Hematopoietic multipotent progenitor cell treated with erythropoietin and hydrocortisone succinate and interleukin-3 and kit ligand, for 6 days (in vitro differentiated cells): ENCODE measurements at places on chromosomes 3 and 15.

DNA sequence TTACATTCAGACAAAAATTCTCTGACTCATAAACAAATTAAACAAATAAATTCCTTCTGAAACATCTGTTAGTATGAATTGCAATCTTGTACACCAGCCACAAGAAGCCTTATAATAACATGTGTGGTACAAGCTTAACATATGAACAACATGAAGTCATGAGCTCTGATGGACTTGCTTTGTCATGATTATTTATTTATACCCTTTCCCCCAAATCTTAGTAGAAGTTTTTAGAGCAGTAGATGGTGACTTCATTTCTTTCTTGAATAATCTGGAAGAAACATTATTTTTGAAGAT is 633.4 kb downstream of the EPHA3 start:
- DNase-seq = no peak

DNA sequence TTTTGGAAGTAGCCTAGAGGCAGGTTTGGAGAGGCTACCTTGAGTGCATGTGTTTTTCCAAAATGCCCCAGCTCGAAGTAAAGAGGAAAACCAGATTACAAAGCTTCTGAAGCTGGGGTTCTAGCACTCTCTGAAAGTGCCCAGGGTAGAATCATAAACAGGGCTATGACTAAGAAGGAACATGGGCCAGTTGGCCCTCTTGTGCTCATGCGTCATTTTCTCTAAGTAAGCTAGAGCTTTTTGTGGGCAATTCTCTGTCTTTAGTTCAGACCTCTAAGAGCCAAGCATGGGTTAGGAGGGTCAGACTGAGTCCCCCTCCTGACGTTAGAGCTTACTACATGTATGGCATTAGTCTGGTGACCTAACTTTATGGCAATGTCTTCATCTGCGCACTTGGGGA is 129.5 kb upstream of the UMPS start:
- no peak for DNase-seq

GRCh38 chr3:108062051-108062450 is 28.8 kb downstream of the CD47 start:
- DNase-seq = peak; percentile 69

- DNase-seq = no peak
These were observed 44.6 kb upstream of the SPATA12 start for GRCh38 chr3:57015912-57016311.

GRCh38 chr15:89203705-89204273 is 17.6 kb downstream of the RLBP1 start:
- peak; percentile 12 for DNase-seq

- DNase-seq = no peak
These were observed 137.9 kb downstream of the SSR3 start for GRCh38 chr3:156416846-156417558.

- peak; percentile 25 for DNase-seq
These were observed 18.8 kb upstream of the CFAP161 start for GRCh38 chr15:81115054-81115939.

DNA sequence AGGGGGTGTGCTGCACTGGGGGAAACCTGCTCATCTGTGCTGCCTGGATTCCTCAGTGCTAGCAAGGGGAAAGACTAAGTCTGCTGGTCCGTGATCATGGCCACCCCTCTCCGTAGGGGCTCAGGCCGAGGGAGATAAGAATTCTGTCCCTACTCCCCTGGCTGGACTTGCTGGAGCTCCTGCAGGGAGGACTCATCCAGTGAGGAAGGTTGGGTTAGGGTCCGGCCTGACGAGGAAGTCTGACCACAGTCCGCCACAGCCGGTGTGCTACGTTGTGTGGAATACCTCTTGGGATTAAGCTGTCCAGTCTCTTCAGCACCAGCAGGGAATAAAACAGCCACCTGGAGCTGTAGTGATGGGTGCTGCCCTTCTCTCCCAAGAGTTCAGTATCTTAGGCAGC is 1309.1 kb upstream of the CADM2 start:
- DNase-seq = no peak

DNA sequence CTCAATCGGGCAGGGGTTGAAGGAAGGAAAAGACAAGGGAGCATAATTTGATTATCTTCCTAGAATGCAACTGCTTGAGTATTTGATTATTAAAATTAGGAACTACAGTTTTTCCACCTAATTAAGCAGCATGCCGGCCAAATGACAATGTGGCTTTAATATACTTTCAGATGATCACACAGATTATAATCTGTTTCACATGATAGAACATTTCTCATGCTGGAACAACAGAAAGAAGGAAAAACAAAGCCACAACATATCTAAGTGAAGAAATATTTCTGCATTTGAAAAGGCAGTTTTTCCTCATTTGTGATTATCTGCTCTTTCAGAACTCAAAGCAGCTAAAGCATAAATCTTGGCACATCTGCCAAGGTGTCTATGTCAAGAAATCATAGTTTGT is 82.7 kb downstream of the STRIT1 start:
- DNase-seq = no peak

- no peak for DNase-seq
These were observed 4.9 kb downstream of the TM2D3 start for GRCh38 chr15:101647251-101647650.

DNA sequence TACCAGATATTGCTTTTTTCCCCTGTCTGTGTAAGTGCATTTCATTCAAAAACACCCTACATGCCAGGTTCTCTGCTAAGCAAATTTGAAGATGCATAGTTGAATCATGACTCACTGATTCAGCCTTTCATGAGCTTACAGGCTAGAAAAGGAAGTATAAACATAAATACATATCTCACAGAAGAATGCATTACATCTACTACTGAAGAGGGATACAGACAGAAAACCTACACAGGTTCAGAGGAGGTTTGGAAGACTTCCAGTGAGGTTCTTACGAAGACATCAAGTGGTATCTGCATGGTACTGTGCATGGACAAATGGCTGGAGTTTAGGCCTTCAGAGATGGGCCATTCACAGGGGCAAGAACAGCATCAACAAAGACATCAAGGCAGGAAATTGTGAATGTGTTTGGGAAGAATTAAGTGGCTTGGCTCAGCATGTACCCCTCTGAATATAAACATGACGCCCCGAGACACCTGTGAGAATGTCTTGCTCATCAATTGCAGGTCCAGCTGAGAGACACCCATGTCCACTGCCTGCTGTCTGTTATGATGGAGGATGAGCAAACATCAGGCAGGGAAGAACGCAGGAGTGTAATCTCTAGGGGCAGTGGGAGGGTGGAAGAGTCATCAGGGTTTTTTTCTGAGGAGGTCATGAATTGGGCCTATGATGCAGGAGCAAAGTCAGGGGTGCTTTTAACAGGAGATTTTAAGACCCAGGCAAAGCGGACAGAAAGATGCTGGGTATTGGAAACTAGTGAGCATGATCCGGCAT is 105.1 kb upstream of the GALNT15 start:
- no peak for DNase-seq

DNA sequence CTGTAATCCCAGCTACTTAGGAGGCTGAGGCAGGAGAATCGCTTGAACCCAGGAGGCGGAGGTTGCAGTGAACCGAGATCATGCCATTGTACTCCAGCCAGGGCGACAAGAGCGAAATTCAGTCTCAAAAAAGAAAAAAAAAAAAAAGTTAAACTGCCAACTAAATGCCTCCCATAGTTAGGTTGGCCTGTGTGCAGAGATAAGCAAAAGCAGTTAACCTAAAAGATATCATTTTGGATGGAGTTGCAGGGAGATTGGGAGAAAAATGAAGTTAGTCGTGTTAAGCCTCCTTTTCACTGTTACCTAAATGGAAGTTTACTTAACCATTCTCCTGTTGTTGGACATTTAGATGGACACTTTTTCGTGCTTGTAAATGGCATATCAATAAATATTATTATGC is 11.4 kb upstream of the FETUB start:
- peak; percentile 81 for DNase-seq

GRCh38 chr3:11845651-11846050 is 1.0 kb downstream of the TAMM41 start:
- peak; percentile 61 for DNase-seq

GRCh38 chr3:128290484-128290883 is 137.2 kb downstream of the EEFSEC start:
- DNase-seq = no peak

DNA sequence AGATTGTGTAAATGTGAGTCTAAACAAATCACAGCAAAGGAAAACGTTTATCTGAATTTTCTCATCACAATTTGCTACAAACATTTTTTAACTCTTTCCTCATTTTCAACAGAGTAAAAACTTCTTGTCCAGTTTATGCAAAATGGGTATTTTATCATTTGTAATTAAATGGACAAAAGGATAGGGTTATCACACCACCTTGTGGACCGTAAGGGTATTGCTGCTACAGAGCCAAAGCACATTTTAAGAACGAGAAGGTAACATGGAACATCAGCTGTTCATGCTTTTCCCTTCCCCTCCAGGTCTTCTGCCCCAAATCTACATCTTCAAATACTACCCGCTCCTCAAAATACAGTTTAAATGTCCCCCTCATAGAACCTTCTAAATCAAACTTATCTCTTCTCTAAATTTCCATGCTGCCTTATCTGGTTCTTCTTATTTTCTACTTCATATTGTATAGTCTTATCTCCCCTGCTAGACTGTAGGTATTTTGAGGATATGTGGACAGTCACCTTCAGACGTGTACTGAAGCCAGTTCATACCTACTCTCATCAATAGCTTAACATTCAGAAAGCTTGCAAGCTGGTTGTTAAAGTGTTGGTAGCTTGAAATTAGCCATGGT is 12.8 kb upstream of the SETMAR start:
- DNase-seq = peak; percentile 72

DNA sequence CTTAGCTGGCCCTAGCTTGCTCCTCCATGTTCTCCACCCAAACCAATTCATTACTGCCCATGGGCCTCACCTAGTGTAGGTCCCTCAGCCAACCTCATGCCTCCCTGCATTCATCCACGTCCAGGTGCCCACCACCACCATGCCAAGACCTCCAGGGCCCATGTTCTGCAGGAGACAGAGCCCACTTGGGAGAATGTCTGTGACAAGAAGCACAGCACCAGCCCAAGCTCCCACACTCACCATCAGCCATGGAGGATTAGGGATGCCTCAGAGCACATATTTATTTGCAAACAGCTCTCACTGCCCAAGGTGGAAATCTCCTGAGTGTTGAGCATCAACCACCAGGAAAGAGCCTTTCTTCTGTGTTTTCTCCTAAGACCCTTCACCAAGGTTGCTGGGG is 43.4 kb upstream of the ACAN start:
- DNase-seq = no peak

DNA sequence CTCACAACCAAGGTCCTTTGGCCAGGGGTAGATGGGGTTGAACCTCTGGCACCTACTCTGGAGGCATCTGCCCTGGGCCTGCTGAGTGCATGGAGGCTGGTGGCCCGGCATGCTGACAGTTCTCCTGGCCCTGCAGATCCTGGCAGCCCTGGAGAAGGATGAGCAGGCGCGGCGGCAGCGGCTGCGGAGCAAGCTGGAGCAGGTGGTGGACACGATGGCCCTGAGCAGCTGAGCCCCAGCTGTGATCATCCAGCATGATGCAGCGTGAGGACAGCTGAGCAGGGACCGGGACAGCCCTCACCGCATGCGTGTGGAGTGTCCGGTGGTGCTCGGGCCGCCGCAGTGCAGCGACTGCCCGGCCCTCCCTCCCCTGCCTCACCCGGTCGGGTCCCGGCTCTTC is 50.9 kb downstream of the PLXNA1 start:
- DNase-seq = no peak

DNA sequence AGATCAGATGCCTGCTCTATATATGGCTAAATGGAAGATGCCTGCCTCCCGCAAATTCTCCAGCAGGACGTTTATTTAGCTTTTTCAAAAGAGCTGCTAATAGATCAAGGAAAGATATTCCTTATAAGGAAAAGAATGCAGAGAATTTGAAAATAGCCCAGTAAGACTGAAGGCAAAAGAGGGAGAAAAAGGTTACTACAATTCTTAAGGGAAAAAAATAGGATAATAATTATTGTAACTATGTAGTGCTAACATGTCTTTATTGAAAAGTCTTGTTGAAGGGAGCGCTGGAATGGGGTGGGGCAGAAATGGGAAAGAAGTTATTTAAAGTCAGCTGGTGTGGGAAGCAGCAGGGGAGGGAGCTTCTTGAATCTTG is 2.9 kb downstream of the TPM1 start:
- no peak for DNase-seq

- DNase-seq = no peak
These were observed 124.0 kb upstream of the GOLGA6L4 start for GRCh38 chr15:84111575-84111974.

- no peak for DNase-seq
These were observed 409.4 kb downstream of the PDCD6IP start for GRCh38 chr3:34207806-34208205.
